Stimulated activated CD4-positive, alpha-beta T cell treated with anti-CD3 and anti-CD28 coated beads, Interleukin-1b, Interleukin-23, amount 100 ng/mL, for 24 hours (primary cell): ENCODE measurements at places on chromosomes 2 and 18.

GRCh38 chr2:228548230-228548629, 366.7 kb upstream of the SPHKAP start:
- DNase-seq: no peak

DNA sequence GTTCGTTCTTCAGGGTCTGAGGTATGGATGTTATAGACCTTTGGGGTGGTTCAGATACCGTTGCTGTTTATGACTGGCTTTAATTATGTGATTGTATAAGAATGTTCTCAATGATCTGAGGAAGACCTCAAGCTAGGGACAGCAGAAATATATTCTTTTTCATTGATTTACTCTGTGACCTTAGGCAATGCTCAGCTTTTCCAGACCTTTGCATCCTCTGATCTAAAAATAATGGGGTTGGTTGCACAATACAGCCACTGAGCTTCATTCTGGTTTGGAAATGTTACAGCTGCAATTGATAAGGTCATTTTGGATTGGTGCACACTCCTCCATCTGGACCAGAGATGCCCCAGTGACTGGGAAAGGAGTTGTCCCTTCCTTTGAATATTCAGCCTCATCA, 17.2 kb upstream of the CABYR start:
- DNase-seq: no peak

- DNase-seq: no peak
Measured at GRCh38 chr18:28036488-28036887, 140.4 kb downstream of the CDH2 start.

- DNase-seq: no peak
Measured at GRCh38 chr2:70116936-70117552, 29.8 kb downstream of the PCBP1 start.

- DNase-seq: no peak
Measured at GRCh38 chr2:102304711-102305611, 6.4 kb upstream of the IL1RL1 start.

DNA sequence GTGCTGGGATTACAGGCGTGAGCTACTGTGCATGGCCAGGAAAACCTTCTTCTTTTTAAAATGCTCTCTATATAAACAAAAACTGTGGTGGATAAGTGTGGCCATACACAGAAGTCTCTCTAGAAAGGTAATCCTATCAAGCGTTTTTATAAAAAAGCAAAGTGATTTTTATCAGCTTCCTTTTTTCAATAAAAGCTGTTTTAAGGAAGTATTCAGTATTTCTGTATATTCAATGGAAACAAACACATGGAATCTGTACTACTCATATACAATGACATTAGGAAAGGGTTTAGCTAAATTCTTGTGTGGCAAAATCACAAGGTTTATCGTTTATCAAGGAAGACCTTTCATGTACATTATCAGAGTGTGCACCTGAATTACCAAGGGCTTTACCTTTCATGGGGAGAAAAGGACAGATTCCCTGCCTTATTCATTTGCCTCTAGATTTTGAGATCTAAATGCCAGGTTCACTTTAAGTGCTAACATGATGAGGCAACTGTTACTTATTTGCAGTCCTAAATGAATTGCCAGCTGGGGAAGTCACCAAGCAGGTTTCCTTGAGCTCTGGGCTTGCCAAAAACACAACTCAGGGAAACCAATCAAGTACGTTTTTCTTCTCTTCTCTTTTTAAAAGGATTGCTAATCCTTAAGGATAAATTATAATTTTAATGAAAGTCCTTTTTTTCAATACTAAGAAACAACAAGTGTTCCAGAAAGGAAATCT, 70.8 kb downstream of the RTN4 start:
- no peak for DNase-seq

GRCh38 chr2:64923385-64923710, 65.9 kb upstream of the SLC1A4 start:
- DNase-seq: no peak
